ENCODE measurements at places on chromosomes 12 and 14.

- DNase-seq = no peak
Observed at GRCh38 chr14:74946659-74947281, 8.6 kb downstream of the PGF start.

- DNase-seq = no peak
Observed at GRCh38 chr12:125685915-125686314, 620.7 kb downstream of the AACS start.

GRCh38 chr14:92310776-92311375, 12.1 kb upstream of the SLC24A4 start:
- DNase-seq = no peak

GRCh38 chr12:28936711-28937110, 212.4 kb upstream of the FAR2 start:
- DNase-seq = no peak

- DNase-seq = no peak
Observed at GRCh38 chr14:76456200-76456599, 80.3 kb downstream of the ESRRB start.

DNA sequence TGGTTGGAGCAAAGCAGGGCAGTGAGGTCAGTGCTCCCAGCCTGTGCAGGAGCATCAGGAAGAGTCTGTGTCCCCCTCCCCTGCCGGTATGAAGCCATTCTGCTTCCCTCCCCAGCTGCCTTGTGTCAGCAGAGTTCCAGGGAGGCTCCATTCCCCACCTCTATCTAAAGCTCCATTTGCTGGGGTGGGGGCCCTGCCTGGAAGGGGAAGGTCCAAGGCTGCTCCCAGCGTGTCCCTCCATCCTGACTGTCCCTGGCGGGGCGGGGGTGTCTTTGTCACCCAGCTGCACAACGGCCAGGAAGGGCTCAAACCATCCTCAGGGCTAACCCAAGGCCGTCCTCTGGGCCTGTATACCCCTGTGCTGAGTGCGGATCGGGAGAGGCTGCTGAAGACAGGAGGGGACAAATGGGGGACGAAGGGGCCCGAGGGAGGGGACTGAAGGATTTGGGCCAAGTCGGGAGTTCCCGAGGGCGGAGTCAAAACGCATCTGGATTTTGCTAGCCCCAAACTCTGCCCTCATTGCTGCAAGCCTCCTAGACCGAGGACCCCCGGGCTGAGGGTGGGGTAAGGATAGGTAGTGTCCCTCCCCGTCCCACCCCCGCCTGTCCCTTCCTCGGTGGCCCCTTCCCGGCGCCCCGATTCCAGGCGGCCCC, 748 bp upstream of the ACVRL1 start:
- DNase-seq = no peak

GRCh38 chr12:62282057-62282774, 22.0 kb downstream of the USP15 start:
- DNase-seq = no peak

- no peak for DNase-seq
Observed at GRCh38 chr12:10362325-10362724, 27.5 kb downstream of the KLRK1 start.

GRCh38 chr12:52260361-52261207, 13.9 kb upstream of the KRT86 start:
- DNase-seq = no peak

Data from stimulated activated CD4-positive, alpha-beta T cell treated with anti-CD3 and anti-CD28 coated beads, Interleukin-1b, Interleukin-23, amount 100 ng/mL, for 1 hour (primary cell).